ENCODE measurements at places on chromosomes 1 and 21. TPM values are rescaled to one million over a fixed set of nuclear protein-coding genes. Genes with fewer than 3 reads are reported as not detected.

GRCh38 chr1:211518330-211519289 is 26.6 kb upstream of the RD3 start:
- no peak for DNase-seq

GRCh38 chr1:42943166-42943565 is 15.5 kb downstream of the SLC2A1 start:
- peak; percentile 96 for DNase-seq

SLC26A9 gene
- 1.6 TPM for total RNA-seq

PTCH2 gene
- total RNA-seq: 0.26 TPM

LCA5L gene
- 1.3 TPM for total RNA-seq

GRCh38 chr1:192100686-192101468 is 57.4 kb upstream of the RGS18 start:
- DNase-seq: no peak

OR2L13 gene
- not detected for total RNA-seq

DNA sequence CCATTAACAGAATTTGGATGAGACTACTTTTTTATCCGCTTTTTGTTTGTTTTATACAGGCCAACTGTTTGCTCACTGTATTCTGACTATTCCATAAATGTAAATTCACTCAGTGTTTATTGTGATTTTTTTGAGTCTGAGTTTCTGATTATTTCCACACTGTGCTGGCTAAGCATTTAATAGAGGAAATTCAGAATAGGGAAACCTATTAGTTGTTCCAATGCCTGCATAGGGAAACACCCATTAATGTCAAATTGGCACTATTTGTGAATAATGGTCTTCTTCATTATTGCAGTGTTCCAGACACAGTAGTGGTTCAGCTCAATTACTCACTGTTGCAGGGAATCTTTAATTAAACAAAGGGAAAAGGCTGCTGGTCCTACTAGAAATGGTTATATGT is 174.7 kb upstream of the SGIP1 start:
- DNase-seq: no peak

GRCh38 chr1:951364-951763 is 7.7 kb downstream of the NOC2L start:
- no peak for DNase-seq

GRCh38 chr1:27542463-27543273 is 52.7 kb upstream of the WASF2 start:
- DNase-seq: peak; percentile 47

CCDC190 gene
- not detected for total RNA-seq

GRCh38 chr21:15063081-15063813 is 1.6 kb downstream of the NRIP1 start:
- no peak for DNase-seq

RGS8 gene
- not detected for total RNA-seq

UQCRH gene
- 195 TPM for total RNA-seq

TPTE gene
- not detected for total RNA-seq

DNA sequence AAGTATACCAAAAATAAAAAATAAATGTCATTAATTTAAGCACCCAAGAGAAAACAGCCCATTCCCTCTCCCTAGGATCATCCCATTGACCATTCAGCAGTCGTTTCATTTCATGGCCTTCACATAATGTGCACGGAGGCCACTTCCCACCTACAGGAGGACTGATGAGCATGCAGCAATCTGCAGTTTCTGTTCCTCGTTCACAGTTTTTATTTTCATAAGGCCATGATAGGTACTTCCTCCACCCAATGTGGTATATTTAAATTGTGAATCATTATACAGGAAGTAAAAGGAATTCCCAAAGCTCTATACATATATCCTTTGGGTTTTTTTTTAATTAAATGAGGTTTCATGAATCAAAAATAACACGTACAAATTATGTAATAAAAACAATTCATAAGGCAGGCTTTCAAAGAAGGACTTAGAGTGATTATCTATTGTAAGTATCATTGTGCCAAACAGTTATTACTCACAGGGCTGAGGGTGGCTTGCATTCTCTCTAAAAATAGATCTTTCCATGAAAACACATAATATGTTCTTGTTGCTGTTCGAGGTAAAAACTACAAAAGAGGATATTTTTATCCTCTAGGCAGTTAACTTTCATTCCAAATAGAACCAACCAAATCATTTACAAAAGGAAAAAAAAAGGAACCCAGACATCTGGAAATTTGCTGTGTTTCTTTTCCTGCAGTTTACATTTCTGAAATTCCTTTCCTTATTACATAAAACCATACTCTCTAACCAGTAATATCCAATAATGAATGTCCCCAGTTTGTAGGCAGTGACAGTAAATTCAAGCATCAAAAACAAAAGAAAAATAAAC is 27.5 kb upstream of the SLC44A3 start:
- DNase-seq: no peak

- DNase-seq: peak; percentile 38
These were observed 68.7 kb upstream of the LRIF1 start for GRCh38 chr1:111032295-111032897.

DNA sequence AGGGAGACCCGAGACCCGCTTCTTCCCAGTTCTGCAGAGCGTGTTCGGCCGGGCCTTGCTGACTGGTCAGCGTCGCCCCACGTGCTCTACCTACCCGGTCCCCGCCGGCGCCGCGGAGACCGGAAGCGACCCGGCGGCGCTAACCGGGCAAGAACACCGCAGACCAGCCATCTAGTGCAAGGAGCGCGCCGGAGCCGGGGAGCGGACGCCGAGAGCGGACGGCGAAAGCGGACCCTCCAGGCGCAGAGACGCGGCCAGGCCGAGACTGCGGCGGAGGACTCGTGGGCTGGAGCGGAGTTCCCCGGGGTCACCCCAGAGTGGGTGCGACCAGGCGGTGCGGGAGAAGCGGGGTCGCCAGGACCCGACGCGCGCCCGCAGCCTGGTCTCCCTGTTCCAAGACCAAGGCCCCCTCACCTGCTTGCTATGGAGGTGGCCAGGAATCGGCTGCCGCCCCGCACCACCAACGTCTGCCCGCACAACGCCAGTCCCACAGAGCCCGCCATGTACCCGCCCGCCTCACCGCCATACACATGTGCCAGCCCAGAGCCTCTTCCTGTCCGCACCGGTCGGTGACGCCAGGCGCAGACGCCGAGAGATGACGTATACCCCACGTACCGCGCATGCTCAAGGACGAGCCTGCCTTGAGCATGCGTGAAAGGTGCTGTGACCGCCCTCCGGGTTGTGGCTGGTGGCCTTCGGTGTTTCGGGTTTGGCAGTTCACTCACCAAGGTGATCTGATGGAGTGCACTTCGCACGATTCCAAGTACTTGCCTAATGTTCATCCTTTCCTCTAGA is at the start of gene WDR4:
Gene WDR4 (minus strand): TSS at position 547 of the 795 bp plus-strand sequence. CDS start 44 bp downstream, at position 503.
- DNase-seq: peak; percentile 97

USP1 gene
- total RNA-seq: 12.5 TPM

DNA sequence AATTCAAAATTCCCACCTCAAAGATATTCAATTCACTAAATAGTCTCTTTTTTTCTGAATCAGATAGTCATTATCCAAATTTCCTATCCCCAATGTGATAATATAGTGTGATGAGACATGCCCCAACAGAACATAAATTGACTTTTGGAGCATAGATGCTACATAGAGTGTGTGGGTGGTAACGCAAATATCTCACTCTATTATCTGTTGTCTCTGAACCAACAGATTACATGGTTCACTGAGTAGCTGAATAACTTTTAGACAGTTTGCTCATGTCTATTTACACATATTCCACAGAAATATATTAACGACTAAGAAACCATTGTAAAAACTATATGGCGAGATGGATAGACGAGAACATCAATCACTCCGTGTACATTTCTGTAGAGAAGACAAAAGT is 209.9 kb downstream of the BARHL2 start:
- DNase-seq: no peak

Data from body of pancreas (tissue), 4 donors.